Stimulated activated CD8-positive, alpha-beta memory T cell treated with anti-CD3 and anti-CD28 coated beads, Interleukin-7, amount 100 ng/mL, for 24 hours (primary cell): ENCODE measurements at places on chromosomes 13 and 19.

GRCh38 chr19:49843265-49843664, 7.7 kb upstream of the PTOV1 start:
- no peak for DNase-seq

GRCh38 chr13:97878431-97879375, 74.8 kb upstream of the IPO5 start:
- DNase-seq, result no peak

DNA sequence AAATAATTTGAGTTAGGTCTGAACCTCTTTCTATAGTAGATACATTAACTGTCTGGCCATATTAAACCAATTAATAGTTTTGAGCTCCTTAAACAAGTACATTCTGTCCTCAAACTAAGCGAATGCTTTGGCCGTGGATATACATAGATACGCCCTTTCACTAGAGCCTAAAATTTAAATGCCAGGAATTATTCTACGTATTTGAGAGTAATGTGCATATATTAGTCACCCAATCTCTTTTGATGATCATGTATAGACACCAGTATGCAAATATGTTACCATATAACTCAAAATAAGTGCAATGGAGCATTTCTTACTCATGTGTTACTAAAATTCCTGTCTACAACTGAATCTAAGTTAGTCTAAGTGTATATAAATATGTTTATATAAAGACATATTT, 70.4 kb downstream of the FLT1 start:
- no peak for DNase-seq

DNA sequence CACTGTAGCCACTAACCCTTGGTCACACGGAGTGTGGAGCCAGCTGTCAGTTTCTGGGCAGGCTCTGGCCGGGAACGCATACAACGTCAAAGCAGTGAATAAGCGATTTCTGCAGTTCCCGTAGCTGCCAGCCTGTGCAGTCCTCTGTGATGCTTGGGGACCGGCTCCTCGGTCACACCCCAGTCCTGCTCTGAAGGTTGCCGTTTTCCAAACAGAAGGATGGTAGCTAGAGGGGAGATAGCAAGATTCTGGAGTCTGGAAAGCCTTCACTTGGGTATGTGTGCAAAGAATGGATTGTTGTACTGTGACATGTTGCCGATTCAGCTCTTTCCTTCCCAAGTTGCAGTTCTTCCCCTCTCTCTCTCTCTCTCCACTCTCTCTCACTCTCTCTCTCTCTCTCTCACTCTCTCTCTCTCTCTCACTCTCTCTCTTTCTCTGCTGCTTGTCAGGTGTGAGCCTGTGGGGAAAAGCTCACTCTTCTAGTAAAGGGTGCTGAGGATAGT, 38.7 kb upstream of the C1QTNF9 start:
- no peak for DNase-seq

- no peak for DNase-seq
These were observed 66.5 kb upstream of the USPL1 start for GRCh38 chr13:30551189-30551588.

- DNase-seq, result no peak
These were observed 59.8 kb upstream of the RFC3 start for GRCh38 chr13:33758113-33758512.

DNA sequence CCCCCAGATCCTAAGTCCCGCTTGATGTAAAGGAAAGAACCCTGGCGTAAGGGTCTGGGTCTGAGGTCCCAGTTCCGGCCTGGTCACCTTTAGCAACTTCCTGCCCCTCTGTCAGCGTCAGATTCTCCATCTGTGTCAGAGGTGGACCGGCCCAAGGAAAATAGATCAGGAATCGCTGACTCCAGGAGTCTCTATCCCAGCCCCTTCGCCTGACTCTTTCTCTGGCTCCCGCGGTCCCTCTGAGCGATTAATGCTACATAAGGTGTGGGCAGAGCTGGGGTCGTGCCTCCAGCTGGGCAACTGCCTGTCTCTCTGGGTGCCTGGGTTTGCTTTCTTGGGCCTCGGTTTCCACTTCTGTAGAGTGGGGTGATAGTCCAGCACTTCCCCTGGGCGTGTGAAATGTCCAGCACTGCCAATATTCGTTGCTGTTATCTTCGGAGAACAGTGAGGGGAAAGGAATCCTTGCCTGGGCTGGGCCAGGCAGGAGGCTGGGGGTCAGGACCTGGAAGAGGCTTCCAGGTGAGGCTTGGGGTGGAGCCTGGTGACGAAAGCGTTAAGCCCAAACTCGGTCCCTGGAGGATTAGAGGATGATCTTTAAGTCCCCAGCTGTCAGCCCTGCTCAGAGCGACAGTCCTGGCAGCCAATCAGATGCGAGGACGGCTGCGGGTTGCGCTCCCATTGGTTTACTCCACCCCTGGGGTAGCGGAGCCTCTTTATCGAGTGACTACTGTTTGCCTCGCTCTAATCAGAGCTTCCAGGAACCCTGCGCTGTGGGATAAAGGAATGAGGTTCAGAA, 767 bp downstream of the ABCA7 start:
- peak; percentile 83 for DNase-seq

DNA sequence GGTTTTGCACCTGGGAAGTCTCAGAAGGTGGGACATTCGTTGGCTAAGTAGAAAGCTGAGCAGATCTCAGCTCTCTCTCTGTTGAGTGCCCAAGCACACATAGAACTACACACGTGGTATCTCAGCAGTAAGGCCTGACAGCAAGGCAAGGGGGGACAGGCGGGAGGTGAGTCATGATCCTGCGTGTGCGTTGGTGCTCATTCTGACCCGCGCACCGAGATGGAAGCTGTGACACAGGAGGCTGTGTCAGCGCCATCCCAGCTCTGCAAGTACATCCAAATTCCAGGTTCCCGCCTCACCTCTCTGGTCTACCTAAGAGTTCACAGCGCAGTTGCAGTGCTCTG, 135.7 kb downstream of the USP12 start:
- DNase-seq, result no peak

DNA sequence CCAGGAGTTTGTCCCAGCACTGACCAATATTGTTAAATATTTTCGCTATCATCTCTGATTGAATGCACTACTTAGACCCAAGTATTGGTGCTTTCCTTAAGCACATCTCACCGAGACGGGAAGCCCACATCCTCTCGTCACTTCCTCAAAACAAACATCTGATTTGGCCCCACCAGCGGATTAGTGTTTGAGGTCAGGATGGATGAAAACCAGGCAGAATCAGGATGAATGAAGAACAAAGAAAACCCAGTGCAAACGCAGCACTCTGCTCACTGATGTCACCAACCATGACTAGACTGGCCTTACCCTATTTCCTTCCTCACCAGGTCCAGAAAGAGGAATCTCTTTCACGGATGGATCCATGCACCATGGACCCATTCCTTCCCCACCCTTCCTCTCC, 6.0 kb downstream of the PLAUR start:
- no peak for DNase-seq

DNA sequence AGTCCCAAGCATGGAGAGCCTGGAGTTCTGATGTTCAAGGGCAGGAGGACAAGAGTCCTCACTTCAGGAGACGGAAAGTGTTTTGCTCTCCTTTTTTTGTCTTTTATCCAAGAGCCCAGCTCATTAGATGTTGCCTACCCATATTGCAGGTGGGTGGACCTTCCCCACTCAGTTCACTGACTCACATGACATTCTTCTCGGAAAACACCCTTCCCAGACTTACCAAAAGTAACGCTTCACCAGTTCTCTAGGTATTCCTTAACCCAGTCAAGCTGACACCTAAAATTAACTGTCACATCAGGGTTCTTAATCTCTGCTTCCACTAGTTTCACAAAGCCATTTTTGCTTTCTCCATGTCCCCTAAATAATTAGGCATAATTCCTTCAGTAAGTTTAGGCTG, 2215.4 kb upstream of the PCDH20 start:
- no peak for DNase-seq

DNA sequence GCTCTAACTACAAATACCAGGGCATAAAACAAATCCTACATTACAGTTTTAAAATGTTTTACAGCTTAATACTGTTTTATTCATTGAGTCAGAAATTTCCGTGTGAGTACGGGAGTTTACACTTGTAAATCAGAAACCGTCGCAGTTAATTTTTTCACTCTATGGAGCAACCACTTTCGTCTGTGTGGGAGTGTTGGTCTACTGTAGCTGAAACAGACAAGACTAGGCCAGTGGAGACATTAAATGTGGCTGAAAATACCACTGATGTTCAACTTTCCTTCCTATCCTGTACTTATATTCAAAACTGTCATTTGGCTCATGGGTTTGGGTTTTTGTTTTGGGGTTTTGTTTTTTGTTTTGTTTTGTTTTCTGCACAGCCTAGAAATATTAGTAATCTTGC, 268.7 kb downstream of the DCT start:
- DNase-seq, result no peak

DNA sequence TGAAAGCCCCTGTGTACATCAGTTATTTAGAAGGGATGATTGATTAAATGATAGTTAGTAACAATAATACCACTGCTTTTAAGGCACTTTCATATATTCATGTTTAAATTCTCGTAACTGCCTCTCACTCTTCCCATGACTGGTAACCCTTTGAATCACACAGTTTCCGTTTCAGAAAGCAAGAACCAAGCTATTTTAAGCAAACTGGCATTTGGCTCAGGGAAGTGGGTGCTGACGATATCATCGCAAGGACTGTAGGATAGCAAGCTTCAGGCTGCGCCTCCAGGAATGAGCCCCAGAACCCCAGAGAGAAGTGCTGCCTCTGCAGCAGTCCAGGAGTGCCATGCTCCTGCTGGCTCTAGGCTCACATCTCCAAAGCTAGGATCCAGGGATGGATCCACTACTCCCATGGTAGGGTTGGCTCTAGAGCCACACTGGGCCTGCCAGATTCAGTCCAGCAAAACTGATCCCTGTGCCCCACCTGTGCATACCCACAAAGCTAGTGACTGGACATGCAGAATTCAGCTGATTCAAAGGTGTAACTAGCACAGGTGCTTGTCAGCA, 313.5 kb downstream of the SLC7A1 start:
- DNase-seq, result no peak

DNA sequence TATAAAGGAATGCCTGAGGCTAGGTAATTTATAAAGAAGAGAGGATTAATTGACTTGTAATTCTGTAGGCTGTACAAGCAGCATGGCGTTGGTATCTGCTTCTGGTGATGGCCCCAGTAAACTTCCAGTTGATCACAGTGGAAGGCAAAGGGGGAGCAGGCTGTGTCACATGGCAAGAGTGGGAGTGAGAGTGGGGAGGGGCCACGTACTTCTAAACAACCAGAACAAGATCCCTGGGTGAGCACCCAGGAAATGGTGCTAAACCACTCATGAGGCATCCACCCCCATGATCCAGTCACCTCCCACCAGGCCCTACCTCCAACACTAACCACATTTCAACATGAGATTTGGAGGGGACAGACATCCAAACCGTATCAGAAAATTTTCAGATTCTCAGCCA, 3.0 kb upstream of the RNF113B start:
- no peak for DNase-seq

DNA sequence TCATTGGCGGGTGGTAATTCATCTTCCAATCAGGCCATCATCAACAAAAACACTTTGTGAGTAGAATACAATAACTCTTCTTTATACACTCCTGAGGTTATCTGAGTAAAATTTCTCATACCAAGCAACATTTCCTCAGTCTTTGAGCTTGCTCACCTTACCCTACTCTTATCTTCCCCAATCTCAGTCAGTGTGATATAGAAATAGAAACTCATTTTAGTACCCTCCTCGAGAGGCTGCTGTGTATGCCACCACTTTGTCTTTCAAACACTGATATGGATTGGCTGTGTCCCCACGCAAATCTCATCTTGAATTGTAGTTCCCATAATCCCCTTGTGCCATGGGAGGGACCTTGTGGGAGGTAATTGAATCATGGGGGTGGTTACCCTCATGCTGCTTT, 209.7 kb downstream of the RBM26 start:
- no peak for DNase-seq

GRCh38 chr19:58562122-58563033, 4.0 kb upstream of the UBE2M start:
- DNase-seq, result no peak

DNA sequence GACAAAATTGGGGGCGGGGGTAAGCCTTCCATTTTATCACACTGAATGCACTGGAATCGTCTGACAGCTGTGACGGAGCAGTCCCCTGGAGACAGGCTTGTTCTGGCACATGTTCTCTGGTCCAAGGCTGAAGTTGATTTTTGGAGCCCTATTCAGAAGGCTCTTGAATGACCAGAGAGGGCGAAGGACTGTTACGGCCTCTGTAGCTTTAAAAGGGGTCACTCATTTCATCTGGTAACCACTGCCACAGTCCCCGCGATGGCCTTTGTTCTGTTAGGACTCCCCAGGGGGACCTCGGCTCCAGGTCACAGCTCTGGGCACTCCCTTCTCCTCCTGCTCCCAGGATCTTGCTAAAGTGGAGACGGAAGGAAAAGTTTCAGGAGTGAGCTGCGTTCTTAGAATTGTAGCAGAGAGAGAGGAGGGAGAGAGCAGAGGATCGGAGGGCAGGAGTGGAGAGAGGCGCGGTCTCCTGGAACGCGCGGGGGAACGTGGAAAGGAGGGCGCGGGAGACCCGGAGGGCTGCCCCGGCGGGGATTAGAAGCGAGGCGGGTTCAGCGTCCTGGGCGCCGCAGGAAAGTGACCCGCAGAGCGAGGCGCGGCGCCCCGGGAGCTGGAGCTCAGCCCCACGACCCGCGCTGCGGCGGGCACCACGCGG, 134.3 kb upstream of the MYO16 start:
- no peak for DNase-seq

DNA sequence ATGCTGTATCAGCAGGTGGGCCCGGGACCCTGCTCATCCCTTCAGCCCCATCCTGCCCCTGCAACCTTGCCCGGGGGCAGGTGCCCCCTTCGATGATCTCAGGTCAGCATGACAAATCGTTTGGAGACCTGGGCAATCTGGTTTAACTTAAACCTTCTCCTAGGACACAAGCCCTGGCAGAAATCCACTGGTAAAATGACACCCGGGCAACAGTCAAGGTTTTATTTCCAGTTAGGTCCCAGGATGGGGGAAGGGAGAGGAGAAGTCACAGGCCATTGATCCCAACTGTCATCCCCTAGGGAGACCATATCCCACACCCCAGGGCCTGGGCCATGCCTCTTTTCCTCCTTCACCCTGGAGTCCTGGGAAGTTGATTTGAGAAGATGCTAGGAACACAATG, 1.8 kb upstream of the PLIN5 start:
- DNase-seq, result no peak

DNA sequence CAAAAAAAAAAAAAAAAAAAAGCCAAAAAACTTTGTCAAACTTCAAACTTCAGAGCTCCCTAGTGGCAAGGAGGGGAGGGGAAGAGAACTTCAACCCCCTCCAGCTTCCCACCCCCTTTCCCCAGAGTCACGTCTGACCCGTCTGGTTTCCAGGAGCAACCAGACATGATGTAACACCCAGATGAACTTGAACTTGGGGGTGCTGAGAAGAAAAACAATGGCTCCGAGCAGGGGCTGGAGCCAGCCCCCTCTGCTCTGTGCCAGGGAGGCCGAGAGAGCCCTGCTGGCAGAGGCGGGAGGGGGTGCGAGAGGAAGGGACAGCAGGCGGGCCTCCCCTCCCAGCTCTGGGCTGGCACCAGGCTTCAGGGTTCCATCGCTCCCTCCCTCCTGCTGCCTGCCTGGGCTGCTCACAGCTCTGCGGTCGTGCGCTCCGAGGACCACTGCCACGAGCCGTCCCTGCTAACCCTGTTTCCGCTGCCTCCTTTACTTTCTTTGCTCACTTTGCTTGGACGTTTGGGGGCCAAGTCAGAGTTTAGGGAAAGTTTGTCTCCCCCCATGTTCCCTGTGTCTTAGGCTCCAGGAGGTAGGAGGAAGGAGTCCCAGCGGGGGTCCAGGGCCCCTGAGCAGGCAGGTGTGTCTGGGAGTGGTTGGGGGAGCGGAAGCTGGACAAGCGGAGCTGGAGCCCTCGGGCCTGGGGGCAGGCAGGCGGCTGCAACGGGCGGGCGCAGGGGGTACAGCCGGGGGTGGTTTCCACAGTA, 11.1 kb downstream of the LYL1 start:
- DNase-seq, result no peak
